Osteoblast (primary cell): ENCODE measurements at places on chromosomes 7 and 10. TPM values are rescaled to one million over a fixed set of nuclear protein-coding genes. Genes with fewer than 3 reads are reported as not detected.

DNA sequence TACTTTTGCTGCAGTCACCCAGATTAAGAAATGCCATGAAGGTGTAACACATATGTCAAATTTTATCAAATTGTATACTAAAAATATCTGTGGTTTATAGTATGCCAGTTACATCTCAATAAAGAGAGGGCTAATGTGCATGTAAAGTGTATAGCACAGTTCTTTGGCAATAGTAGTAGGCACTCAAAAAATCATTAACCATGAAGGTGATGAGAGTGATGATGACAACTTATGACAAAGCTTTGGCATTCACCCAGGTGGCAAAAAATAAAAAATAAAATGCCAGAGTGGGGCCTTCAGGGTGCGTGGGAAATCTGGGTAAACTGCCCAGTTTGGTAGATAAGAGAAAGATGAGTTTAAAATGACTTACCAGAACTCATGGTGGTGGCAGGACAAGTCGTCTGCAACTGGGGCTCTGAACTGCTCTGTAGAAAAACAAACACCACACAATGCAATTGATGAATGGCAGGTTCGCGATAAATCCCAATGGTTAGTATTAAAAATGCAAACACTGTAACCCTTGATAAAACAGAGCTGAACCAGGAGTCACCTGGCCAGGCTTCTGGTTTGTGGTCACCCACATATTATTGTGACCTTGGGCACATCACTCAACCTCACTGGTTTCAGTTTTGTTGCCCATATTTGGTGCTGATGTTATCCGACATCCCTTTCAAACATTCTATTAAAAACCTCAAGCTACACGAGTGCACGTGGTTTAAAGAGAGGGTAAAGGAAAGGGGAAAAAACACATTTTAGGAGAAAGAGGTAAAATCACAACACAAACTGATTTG lies 120.2 kb downstream of the SORBS1 start:
- no peak for DNase-seq

GRCh38 chr7:117741962-117742361 lies 131.3 kb downstream of the CTTNBP2 start:
- DNase-seq, result no peak

The EVX1 gene
- total RNA-seq, result not detected in 2 replicates

The SLC18A2 gene
- under 0.01 TPM in 1 of 2 replicates, not detected in the other for total RNA-seq

GRCh38 chr7:44159824-44160630 lies 18.9 kb upstream of the MYL7 start:
- DNase-seq, result peak; percentile 45
